Kidney epithelial cell (primary cell): ENCODE measurements at places on chromosomes 6 and 20.

GRCh38 chr6:36195471-36196112 lies 952 bp upstream of the BRPF3 start:
- no peak for DNase-seq

GRCh38 chr6:70398783-70399728 lies 14.3 kb upstream of the FAM135A start:
- DNase-seq, result peak; percentile 98

DNA sequence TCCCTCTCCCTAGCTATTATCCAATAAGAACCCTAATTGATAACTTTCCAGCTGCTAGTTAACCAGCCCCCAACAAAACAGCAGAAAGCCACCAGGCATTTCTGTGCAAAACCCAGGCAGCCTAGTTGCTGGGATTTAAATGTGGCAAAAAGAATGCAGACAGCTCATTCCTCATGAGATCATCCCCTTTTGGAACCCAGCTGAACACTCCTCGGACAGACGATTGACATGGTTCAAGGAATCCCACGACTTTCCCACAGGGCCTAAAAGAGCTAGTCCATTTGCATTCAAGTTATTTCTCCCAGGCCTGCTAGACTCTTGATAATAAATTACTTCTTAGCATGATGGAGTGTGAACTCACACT lies 24.0 kb downstream of the JAG1 start:
- peak; percentile 89 for DNase-seq

GRCh38 chr6:90918361-90918760 lies 331.5 kb upstream of the MAP3K7 start:
- no peak for DNase-seq

GRCh38 chr6:69917834-69918233 lies 51.5 kb downstream of the COL19A1 start:
- peak; percentile 64 for DNase-seq

- DNase-seq, result no peak
Observed at GRCh38 chr6:15911753-15912504, 217.0 kb upstream of the MYLIP start.

GRCh38 chr20:40894237-40894630 lies 134.4 kb upstream of the TOP1 start:
- DNase-seq, result no peak

DNA sequence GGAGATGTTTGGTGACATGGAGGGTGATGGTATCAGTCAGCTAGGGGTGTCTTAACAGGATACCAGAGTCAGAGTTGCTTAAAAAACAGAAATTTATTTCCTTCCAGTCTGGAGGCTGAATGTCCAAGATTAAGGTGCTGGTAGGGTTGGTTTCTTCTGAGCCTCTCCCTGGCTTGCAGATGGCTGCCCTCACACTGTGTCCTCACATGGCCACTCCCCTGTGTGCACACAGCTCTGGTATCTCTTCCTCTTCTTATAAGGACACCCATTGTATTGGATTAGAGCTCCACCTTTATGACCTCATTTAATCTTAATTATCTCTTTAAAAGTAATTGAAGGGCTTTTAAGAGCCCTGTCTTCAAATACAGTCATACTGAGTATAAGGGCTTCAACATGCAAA lies 431.8 kb upstream of the MMS22L start:
- no peak for DNase-seq

GRCh38 chr6:166194914-166195859 lies 27.5 kb upstream of the TBXT start:
- no peak for DNase-seq

- DNase-seq, result no peak
Observed at GRCh38 chr20:36836591-36837269, 39.2 kb upstream of the TLDC2 start.

GRCh38 chr6:163123098-163123497 lies 291.4 kb upstream of the QKI start:
- no peak for DNase-seq

GRCh38 chr6:125688138-125688537 lies 61.3 kb upstream of the HEY2 start:
- DNase-seq, result no peak

GRCh38 chr6:108675226-108676200 lies 114.8 kb downstream of the FOXO3 start:
- DNase-seq, result no peak
